Stromal cell of bone marrow (primary cell): ENCODE measurements at places on chromosomes 4 and X.
A peak's percentile ranks its signal among the peaks of the same experiment; 100 is the strongest.

DNA sequence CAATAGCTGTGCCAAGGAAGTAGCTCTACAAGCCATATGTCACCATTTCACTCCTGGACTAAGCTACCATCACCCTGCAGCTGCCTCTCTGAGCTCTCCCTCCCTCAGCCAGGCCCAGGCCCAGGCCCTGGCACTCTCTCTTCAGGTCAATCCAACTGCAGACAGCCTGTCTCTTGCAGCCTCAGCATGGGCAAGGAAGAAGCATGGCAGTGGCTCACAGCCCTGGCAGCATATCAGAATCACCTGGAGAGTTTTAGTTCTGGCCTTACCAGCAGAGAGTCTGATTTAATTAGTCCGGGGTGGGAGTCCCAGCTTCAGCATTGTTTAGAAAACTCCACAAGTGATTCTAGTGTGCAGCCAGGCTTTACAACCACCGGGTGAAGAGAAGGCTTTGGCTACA, 31.5 kb downstream of the NALF2 start:
- no peak for DNase-seq

- DNase-seq: no peak
Measured at GRCh38 chrX:105117621-105118020, 102.9 kb downstream of the TEX13A start.

DNA sequence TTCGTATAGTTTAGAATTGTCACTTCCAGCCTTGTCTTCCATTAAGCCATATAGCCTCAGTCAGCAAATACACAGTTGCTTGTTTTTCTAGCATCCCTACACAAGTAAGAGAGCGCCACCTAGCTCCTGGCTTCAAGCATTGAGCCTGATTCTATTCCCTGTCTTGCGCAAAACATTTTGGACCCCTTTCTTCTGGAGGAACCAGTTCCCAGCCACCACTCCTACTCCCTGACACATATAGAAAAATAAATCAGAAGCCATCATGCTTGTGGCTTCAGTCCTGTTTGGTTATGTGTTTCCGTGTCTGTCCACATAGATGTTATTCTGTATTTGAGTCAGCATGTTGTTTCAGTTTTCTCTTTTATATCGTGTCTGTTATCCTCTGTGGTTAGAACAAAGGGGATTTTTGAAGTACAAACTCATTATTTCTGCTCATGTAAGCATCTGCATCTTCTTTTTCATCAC, 59.9 kb downstream of the GK start:
- peak; percentile 22 for DNase-seq

GRCh38 chr4:151114338-151114737, 14.9 kb downstream of the RPS3A start:
- DNase-seq: no peak

- no peak for DNase-seq
Measured at GRCh38 chrX:1386338-1387127, 5.4 kb downstream of the SLC25A6 start.

DNA sequence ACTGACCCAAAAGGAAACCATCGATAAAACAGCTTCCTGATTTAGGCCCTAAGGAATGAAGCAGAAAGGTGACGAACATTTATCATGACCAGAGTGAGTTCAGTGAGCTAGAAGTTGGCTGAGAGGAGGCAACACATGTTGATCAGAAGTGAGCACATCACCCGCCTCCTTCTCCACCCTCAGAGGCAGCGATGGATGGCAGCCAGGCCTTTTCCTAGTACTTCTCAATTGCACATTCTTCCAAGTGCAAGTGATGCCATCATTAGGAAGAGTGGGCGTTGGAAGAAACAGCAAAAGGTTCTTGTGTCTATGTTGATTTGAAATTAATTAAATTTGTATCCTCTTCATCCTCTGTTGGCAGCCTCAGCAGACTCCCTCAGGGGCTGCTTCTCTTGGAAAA, 51.7 kb downstream of the TMEM154 start:
- no peak for DNase-seq

DNA sequence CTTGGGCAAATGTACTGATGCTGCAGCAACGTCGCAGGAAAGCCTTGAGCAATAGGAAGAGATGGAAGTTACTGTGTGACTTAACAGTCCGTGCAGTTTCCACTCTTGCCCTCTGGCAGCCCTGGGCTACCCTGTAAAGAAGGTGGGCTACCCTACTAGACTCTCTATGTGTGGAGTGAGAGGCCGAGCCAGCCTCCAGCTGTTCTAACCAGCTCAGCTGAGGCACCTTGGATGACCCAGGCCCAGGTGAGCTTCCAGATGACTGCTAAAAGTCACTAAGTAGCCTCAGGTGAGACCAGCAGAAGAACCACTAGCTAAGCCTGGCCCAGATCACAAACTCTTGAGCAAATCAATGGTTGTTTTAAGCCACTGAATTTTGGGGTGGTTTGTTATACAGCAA, 34.9 kb upstream of the PPP2R2C start:
- no peak for DNase-seq

- DNase-seq: no peak
Measured at GRCh38 chr4:113285501-113285900, 236.0 kb downstream of the ANK2 start.

GRCh38 chrX:109475174-109475891, 6.6 kb downstream of the GUCY2F start:
- DNase-seq: peak; percentile 25

GRCh38 chrX:138128027-138128671, 562.2 kb downstream of the ZIC3 start:
- DNase-seq: peak; percentile 6

- no peak for DNase-seq
Measured at GRCh38 chrX:670645-671044, 40.1 kb downstream of the SHOX start.

DNA sequence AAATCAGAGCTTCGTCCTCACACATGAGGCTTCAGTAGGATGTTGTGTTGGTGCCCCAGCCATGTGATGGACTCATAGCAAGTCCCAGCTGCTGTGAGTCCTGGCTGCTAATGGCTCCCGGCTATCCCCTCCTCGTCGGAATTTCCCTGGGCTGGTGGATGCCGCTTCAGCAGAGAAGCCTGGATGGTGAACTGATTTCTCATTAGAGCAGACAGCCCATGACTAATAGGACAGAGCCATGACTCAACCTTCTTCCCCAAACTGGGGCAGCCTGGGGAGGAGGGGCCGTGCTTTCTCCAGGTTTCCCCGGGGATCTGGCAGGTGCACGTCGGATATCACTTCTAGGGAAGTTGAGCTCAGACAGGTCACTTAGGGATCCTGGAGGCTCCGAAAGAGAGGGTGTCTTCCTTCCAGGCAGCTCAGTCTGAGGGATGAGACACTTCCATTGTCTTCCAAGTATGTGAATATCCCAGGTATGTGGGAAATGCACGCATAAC, 112.7 kb downstream of the ASMT start:
- no peak for DNase-seq

- DNase-seq: peak; percentile 49
Measured at GRCh38 chr4:4574792-4575191, 32.9 kb upstream of the STX18 start.

DNA sequence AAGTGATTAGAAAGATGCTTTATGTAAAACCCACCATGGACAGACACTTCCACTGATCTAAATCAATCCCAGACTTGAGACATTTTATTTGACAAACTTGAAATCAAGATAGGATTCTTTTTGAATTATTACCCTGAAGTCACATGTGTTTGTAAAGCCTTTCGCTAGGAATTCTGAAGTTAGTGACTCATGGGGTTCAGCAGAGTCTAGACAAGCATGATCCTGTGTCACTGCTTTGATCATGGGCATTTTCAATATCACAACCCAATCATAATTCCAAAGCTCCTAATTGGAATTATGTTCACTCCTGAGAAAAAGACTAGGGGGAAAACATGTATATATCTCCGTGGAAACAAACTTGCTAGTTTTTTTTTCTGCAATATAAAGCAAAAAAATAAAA, 67.5 kb upstream of the BMP3 start:
- DNase-seq: peak; percentile 8

DNA sequence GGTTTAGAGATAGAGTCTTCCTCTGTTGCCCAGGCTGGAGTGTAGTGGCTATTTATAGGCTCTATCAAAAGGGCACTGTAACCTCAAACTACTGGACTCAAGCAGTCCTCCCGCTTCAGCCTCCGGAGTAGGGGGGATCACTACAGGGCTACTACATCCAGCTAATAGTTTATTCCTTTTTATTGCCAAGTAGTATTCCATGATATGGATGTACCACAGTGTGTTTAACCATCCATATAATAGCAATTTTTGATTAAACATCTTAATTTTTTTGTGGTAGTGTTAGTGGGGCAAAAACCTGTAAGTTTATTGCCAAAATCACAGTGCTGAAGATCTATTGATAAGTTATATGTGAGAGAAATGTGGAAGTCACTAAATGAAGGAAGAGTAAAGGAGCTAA, 2.6 kb upstream of the NDUFC1 start:
- DNase-seq: no peak

GRCh38 chrX:42189576-42189975, 266.2 kb upstream of the CASK start:
- no peak for DNase-seq

DNA sequence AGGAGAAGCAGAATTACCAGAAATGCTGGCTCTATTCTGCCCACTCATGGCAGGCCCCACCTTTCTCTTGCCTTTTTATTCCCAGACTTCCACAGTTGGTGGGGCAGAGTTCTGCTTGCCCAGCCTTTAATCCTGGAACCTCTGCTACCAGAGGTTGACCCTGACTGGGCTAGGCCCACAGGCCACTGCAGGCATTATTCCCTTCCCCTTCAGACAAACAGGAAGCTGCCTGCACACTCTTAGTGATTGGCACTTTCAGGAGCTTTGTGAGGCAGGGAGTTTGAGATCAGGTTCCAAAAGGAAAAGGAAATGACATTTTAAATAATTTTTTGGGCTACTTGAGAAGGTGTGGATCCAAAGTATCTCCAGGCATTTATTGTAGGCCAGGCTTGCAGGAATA, 18.8 kb downstream of the MSN start:
- no peak for DNase-seq

GRCh38 chr4:72744103-72744725, 175.2 kb upstream of the ADAMTS3 start:
- no peak for DNase-seq

- DNase-seq: no peak
Measured at GRCh38 chr4:71538528-71538927, 199.7 kb downstream of the SLC4A4 start.

- peak; percentile 68 for DNase-seq
Measured at GRCh38 chr4:73520821-73521220, 39.3 kb downstream of the AFM start.

GRCh38 chr4:88618782-88619485, 26.7 kb downstream of the HERC3 start:
- no peak for DNase-seq

DNA sequence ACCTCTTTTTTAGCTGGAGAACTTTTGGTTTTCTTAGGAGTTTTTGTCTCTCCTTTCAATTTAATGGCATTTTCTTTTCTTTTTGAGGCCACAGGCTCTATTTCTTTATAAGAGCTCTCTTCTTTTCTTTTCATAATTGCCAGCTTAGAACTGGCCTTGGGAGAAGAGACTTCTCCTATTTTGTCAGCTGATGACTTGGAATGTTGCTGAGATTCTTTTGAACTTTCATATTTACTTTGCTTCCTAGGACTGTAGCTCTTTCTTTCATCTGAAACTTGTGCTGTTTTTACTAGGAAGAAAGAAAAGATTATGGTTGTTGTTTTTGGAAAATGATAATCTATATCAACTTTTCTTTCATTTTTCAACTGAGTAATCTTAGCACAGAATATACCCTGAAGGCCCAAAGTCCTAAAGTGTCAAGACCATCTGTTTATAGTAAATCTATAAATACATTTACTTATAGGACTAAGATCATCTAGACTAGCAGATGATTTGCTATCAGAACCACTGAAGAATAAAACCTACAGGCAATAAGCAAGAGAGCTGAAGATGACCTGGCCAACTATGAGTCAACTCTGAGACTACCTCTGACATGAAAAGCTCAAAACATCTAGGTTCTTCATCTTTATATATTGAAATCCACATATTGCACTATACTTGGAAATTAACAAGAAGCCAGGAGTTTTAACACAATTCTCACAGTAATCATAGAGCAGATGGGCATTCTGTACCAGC, 45.6 kb downstream of the RFC1 start:
- peak; percentile 8 for DNase-seq

DNA sequence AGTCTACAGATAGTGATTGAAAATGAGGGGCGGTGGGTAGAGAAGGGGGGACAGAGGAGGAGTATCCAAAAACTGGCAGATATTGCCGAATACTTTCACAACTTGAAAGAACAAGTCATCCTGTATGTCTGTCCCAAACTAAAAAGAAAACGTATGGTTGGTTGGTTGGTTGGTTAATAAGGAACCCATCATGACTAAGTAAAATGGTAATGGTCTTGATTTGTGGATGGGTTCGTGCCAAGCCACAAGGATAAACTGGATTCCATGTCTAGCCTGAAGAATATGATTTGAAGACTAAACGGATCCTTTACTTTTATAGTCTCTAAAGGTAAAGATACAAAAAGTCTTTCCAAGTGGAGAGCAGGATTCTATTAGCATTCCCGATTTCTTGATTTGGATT, 208.4 kb downstream of the DCLK2 start:
- DNase-seq: no peak

DNA sequence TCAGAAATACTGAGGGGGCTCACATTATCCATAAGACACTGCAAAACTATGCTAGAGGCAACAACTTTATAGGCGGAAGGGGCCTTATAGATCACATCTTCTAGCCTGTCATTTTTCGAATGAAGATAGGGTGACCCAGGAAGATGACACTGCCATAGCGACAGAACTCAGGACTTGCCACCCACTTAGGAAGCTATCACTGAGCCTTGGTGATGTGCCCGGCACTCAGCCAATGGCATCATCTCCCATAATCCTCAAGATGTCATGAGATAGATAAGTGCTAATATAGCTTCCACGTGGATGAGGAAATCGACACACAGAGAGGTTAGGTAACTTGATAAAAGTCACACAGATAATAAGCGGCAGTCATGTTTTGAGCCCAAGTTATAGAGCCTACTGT, 346.6 kb downstream of the DHX15 start:
- no peak for DNase-seq

DNA sequence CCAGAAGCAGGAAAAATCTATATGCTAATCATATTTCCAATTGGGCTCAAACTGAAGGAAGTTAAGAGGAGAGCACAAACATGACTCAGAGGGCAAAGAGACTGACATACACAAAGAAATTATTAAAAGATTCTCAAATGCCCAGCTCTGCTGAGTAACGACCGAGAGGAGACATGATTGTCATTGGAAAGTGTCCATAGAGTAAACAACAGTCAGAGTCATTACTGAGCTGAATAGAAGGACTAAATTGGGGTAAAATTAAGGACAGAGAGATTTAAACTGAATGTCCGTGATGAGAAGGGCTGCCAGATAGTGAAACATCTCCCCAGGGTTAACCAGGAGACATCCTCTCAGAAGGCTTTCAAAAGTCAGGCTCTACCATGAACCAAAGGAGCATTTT, 111.2 kb upstream of the GALNT7 start:
- peak; percentile 55 for DNase-seq

- DNase-seq: no peak
Measured at GRCh38 chr4:172813359-172813923, 355.2 kb upstream of the GALNT7 start.
